NCI-H226 (cell line): ENCODE measurements at places on chromosomes 5 and 9.

DNA sequence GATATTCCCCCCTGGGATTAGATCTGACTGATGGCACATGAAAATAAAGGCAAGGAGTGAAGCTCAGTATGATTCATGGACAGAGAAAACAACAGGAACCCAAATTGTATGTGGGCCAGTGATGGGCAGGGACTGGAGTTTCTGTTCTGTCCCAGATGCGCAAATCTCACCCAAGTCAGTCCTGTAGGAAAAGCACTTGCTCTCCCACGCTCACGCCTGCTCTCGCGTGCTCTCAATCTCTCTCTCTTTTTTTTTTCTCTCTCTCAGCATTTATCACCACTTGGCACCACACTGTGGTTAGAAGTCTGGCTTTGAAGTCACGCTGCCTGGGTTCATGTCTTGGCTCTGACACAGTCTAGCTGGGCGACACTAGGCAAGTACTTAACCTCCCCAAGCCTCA is 106.5 kb upstream of the LRRTM2 start:
- DNase-seq: peak; percentile 20

- DNase-seq: no peak
These were observed 306.3 kb downstream of the FER start for GRCh38 chr5:109053995-109054417.

GRCh38 chr5:61578858-61579503 is 246.9 kb downstream of the ZSWIM6 start:
- DNase-seq: no peak

DNA sequence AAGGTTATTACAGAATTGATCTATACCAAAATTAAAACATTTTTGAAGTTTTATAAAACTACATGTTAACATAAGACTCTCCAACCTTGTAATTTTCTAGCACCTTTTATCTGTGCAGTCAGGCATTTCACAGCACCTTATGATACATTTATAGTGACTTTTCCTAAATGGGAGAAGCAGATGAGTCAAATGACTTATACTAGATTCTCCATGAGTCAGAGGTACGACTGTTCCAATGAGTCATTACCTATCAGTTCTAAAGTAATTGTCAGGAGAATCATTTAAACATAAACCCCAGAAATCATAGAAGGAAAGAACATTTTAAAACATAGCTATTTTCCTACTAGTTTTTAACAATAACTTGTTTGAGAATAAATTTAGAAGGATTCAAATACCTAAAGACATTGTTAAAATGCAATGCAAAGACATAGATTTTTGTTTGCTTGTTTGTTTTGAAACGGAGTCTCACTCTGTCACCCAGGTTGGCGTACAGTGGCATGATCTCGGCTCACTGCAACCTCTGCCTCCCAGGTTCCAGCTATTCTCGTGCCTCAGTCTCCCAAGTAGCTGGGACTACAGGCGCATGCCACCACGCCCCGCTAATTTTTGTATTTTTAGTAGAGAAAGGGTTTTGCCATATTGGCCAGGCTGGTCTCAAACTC is 34.7 kb upstream of the DMXL1 start:
- DNase-seq: peak; percentile 62

DNA sequence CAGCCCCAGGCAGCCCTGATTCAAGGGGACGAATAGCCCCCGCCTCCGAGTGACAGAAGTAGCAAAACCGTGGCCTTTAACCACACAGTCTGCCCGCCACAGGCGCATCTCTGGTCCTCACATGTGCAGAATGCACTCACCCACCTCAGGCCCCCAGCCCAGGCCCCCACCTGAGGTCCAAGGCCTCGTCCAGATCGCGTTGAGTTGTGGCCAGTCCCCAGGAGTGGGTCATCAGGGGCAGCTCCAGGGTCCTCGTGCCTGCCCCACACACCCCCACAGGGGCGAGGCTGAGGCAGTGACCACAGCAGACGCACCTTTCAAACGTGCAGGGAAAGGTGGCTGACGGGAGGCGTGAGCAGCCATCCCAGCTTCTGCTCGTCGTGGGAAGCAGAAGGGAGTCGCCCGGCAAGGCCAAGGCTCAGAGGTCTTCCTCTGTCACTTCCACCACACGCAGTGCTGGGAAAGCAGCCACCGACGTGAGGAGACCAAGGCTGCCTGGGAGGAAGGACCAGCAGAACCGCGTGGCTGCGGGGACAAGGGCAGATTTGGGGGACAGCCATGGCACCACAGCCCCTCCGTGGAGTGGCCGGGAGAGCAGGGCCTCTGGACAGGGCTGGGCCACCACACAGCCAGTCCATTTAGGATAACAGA is 77.8 kb upstream of the OTULINL start:
- DNase-seq: no peak

DNA sequence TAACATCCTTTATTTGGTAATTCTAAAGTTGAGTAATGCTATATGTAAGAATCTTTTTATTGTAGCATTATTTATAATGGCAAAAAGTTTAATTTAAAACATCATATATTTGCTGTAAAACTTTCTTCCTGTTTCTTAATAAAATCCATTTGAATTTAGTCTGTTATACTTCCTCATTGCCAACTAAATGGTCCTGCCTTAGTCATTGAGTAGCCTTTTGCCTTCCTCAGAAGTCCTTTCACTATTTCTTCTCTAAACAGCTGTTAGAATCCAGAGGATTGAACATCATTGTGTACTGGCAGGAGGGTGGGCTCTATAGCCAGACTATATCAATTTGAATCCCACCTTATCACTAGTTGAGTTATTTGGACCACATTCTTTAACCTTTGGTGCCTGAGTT is 11.0 kb downstream of the SLC44A1 start:
- DNase-seq: no peak

DNA sequence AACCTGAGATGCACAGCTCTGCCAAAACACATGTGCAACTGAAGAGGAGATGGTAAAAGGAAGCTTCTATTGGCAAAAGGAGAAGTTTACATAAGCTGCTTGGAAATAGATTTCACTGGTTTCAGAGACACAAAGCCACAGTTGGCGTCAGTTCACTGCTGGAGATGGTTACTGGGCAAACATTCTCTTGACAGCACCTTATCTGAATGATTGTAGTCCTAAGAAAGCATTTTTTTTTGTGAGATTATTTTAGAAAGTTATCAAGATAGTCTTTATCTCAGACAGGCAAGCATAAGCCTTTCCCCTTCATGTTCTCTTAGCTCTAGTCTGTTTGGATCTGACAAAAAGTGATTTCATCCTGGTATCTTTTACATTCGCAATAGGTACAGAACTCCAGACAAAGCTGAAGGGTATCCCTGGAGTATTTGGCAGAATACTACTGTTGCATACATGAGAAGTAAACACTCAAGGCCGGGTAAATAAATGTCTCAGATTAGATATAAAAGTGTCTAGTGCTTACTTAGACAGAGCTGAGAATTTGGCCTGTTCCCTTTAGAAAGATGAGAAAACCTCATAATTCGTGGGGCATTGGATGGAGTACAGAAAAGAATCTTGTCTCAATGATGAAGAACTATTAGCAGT is 1668.0 kb upstream of the NUDT12 start:
- peak; percentile 12 for DNase-seq

- peak; percentile 69 for DNase-seq
These were observed 103.2 kb downstream of the RGS3 start for GRCh38 chr9:113566712-113567071.

DNA sequence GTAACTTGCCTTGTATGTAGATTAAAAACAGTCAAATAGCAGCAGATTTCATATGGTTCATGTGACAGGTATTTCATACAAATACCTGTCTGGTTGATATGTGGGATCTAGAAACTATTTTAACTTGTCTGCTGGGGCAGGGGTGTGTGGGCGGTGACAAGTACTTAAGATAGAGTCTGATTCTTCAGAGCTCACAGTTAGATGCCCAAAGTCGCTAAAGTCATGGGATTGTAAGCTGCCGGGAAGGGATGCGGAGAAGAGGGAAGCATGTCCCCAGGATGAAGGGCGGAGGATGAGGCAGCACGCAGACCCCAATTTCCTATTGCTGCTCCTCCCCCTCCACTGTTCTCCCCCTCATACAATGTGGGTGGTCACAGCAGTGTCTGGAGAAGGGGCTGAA is 13.3 kb downstream of the ANXA6 start:
- no peak for DNase-seq

GRCh38 chr5:54895816-54896341 is 89.5 kb downstream of the ESM1 start:
- DNase-seq: peak; percentile 56

- DNase-seq: peak; percentile 55
These were observed 24.7 kb upstream of the IFNE start for GRCh38 chr9:21506626-21507482.

- no peak for DNase-seq
These were observed 316.0 kb upstream of the DAP start for GRCh38 chr5:11076945-11077613.

DNA sequence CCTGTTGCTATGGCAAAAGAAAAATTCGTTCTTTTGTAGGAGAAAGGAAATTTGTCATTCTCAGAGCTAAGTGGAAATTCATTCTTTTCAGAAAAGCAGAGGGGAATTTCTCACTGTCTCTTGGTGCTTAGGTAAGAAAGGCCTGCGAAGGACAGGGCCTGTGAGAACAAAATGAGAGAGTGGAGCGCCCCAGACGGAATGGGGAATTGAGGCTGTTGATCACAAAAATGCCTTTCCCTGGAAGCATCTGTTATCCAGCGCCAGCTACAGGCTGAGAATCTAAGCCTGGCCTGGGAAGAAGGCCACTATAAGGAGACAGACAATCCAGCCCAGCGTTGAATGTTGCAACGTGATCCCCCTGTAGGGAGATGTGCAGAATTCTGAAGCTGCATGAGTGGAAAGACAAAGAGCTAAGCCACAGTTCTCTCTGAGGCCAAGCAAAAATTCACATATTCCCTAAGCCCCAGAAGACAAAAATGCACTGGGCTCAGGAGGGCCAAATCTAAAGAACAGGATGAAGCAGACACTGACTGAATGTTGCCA is 44.8 kb upstream of the CLK4 start:
- no peak for DNase-seq
